ENCODE measurements at places on chromosomes 7 and 10. TPM values are rescaled to one million over a fixed set of nuclear protein-coding genes. Genes with fewer than 3 reads are reported as not detected.

DNA sequence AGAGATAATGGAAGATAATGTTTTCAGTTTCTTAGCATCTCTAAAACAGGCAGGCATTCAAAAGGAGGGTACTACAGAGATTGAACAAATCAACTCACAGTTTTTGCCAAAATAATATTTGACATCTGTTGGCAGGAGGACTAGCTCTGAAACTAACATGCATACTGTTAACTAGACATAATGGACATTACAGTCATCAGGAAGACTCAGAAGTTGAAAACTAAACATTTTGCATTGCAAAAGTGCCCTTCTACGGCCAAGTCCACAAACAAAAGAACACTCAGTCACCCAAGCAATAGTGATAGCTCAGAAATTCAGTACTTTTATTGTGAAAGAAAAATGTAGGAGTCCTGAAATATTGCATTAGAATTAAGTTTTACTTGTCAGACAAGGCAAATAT, 399.0 kb downstream of the HGF start:
- no peak overlapping the region for H3K4me3 ChIP-seq
- no peaks in the 10 kb centered on the region for H3K36me3 ChIP-seq
- DNase-seq = no peak
- H3K27me3 ChIP-seq = no peaks in the 10 kb centered on the region

- no peaks in the 10 kb centered on the region for H3K27me3 ChIP-seq
- H3K4me3 ChIP-seq = no peak overlapping the region
- no peak for DNase-seq
- no peaks in the 10 kb centered on the region for H3K4me1 ChIP-seq
- no peaks in the 10 kb centered on the region for H3K36me3 ChIP-seq
- H3K27ac ChIP-seq = no peak overlapping the region
Observed at GRCh38 chr10:103942866-103943265, 24.1 kb upstream of the SLK start.

- DNase-seq = no peak
- peaks cover 6% of the 10 kb centered on the region for H3K4me1 ChIP-seq
- H3K27me3 ChIP-seq = no peaks in the 10 kb centered on the region
- H3K4me3 ChIP-seq = no peak overlapping the region
Observed at GRCh38 chr10:132551808-132552130, 14.2 kb downstream of the INPP5A start.

DNA sequence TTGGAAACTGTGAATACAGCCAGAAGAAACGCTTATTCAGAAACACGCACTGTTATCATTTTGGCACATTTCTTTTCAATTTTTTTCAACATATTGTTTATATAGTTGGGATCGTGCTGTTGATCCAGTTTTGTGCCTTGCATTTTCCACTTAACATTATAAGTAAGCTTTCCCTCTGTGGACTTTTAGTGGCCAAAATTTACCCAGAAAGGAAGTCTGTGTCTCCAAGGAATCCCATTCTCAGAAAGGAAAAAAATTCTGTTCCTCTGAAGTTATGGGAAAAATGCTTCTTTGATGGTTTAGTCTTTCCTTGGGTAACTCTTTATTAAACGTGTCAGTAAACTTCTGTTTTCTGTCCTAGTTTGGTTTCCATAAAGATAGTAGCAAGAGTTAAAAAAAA, 280.0 kb downstream of the REEP3 start:
- no peaks in the 10 kb centered on the region for H3K27me3 ChIP-seq
- H3K4me1 ChIP-seq = no peaks in the 10 kb centered on the region
- no peak for DNase-seq
- no peak overlapping the region for H3K27ac ChIP-seq
- H3K36me3 ChIP-seq = no peaks in the 10 kb centered on the region

- no peaks in the 10 kb centered on the region for H3K4me1 ChIP-seq
- no peak overlapping the region for H3K4me3 ChIP-seq
- H3K27me3 ChIP-seq = no peaks in the 10 kb centered on the region
Observed at GRCh38 chr10:33257439-33258080, 76.9 kb downstream of the NRP1 start.

DNA sequence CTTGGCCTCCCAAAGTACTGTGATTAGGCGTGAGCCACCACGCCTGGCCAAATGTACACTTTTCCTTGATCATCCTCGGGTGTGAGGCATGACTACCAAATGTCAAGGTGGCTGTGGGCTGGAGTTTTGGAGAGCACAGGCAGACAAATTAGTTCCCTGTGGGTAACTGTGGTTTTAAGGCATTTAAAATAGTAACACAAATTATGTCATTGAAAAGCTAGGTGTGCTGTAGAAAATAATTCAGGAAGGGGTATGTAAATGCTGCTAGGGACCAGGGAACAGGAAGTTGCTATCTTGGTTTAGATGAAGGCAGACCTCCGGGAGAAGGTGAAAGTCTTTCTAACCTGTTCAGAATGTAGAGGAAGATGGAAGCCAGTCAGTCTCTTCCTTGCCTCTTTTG, 9.9 kb downstream of the GLRX3 start:
- DNase-seq = no peak
- no peak overlapping the region for H3K27ac ChIP-seq
- no peak overlapping the region for H3K4me3 ChIP-seq
- H3K27me3 ChIP-seq = no peaks in the 10 kb centered on the region
- peaks cover 15% of the 10 kb centered on the region for H3K36me3 ChIP-seq
- H3K4me1 ChIP-seq = no peaks in the 10 kb centered on the region

DNA sequence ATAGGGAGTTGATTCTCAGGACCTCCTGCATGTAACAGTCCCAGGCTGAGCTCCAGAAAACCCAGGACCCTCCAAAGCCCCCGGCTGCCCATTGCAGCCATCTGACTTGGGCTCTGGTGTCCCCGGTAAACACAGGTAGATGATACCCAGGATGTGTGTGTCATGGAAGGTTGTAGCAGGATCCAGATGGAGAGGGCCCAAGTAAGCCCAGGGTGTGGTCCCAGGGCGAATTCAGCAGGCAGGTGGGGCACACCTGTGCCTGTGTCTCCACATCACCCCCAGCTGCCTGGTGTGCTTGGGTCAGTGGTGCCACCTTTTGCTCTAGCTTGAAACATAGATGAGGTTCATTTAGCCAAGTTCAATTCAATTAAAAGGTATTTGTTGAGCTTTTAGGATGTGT, 524.1 kb downstream of the GLRX3 start:
- H3K4me1 ChIP-seq = no peaks in the 10 kb centered on the region
- no peaks in the 10 kb centered on the region for H3K27me3 ChIP-seq
- no peaks in the 10 kb centered on the region for H3K36me3 ChIP-seq
- DNase-seq = no peak
- no peak overlapping the region for H3K4me3 ChIP-seq
- H3K27ac ChIP-seq = no peak overlapping the region

DNA sequence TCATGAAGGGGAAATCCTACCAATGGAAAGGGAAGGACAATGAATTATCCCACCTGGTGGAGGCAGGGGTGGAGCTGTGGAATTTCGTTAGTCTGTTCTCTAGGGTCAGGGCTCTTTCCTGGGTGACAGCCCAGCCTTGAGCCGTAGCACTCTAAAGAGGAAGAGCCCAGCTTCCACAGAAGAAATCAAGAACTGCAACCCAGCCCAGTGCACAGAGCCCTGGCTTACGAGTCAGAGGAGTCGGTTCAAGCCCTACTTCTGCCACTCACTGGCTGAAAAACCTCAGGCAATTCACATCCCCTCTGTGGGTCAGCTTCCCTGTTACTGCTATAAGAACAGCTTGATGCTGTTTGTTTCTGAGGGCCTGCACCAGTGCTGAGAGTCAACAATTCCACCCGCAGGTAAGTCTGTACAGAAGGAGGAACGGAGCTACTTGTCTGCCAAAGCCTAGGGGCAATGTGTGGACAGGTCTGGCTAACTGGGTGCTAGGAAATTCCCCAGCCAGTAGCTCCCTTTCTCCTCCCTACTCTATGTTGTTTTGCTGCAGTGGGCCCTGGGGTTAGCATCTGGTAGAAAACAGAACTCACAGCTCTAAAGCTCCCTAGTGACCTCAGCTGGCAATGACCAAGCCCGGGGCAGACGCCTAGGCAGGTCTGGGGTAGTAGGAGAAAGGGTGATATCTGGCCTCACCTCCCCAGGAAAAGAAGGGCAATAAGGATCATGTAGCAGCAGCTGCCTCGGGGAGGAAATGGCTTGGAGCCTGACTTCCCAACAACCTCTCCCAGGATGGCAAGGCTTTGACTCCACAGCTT, 3.3 kb downstream of the AVPI1 start:
- peak overlapping the region; percentile 98 for H3K27ac ChIP-seq
- no peaks in the 10 kb centered on the region for H3K27me3 ChIP-seq
- H3K4me3 ChIP-seq = peak overlapping the region; percentile 78
- peaks cover 46% of the 10 kb centered on the region for H3K4me1 ChIP-seq

DNA sequence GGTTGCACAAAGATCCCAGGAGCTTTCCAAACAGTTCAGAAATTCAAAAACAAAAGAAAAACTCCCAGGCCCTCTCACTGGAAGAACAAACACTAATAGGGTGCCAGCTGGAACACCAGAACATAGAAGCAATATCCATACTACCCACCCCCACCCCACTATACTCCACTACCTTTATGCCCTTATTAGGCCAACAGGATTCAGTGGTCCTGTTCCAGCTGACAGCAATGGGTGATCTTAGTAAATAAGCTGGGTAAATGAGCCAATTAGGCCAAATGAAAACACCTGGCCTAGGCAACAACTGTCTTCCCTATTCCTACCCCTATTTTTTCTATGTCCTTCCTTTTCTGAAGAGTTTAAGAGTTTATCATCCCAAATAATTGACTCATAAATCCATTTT, 11.7 kb downstream of the NOC3L start:
- H3K27ac ChIP-seq = no peak overlapping the region
- H3K36me3 ChIP-seq = peaks cover 6% of the 10 kb centered on the region
- no peaks in the 10 kb centered on the region for H3K4me1 ChIP-seq
- no peak overlapping the region for H3K4me3 ChIP-seq
- no peak for DNase-seq

GRCh38 chr7:8105449-8106095, 137.0 kb downstream of the GLCCI1 start:
- H3K4me3 ChIP-seq = no peak overlapping the region
- no peak overlapping the region for H3K27ac ChIP-seq
- no peaks in the 10 kb centered on the region for H3K4me1 ChIP-seq
- DNase-seq = no peak
- no peaks in the 10 kb centered on the region for H3K36me3 ChIP-seq
- no peaks in the 10 kb centered on the region for H3K27me3 ChIP-seq

- H3K36me3 ChIP-seq = no peaks in the 10 kb centered on the region
- H3K4me1 ChIP-seq = no peaks in the 10 kb centered on the region
- no peak overlapping the region for H3K27ac ChIP-seq
- no peak overlapping the region for H3K4me3 ChIP-seq
- DNase-seq = no peak
Observed at GRCh38 chr7:134378562-134378961, 61.8 kb upstream of the SLC35B4 start.

- no peaks in the 10 kb centered on the region for H3K27me3 ChIP-seq
- H3K4me3 ChIP-seq = no peak overlapping the region
- peak; percentile 57 for DNase-seq
- H3K36me3 ChIP-seq = no peaks in the 10 kb centered on the region
Observed at GRCh38 chr10:57959318-57960006, 308.2 kb downstream of the IPMK start.

DNA sequence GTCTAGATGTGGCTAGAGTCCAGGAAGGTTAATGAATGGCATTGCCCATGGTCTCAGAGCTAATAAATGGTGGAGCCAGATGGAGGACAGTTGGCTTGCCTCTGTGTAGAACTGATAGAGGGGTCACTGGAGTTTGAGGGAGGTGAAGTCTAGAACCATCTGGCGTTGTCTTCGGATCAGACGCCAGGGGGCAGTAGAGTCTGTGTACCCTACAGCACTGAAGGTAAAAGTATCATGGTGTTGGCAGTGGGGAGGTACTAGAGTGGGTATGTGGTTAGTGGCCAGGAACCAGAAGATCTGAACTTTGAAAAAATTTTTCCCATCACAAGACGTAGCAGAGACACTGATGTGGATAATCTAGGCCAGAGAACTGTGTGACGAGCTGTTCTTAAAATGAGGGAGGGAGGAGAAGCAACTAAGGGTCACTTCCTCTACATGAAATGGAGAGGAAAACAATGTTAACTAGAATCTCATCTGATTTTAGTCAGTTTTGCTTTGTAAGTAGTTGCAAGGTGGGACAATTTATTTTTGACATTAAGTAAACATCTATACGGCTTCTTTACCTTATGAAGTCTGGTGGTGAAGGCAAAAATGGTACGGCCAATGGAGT, 227.9 kb upstream of the PRSS58 start:
- H3K27ac ChIP-seq = no peak overlapping the region
- H3K27me3 ChIP-seq = no peaks in the 10 kb centered on the region
- no peaks in the 10 kb centered on the region for H3K36me3 ChIP-seq
- no peaks in the 10 kb centered on the region for H3K4me1 ChIP-seq
- no peak for DNase-seq

DNA sequence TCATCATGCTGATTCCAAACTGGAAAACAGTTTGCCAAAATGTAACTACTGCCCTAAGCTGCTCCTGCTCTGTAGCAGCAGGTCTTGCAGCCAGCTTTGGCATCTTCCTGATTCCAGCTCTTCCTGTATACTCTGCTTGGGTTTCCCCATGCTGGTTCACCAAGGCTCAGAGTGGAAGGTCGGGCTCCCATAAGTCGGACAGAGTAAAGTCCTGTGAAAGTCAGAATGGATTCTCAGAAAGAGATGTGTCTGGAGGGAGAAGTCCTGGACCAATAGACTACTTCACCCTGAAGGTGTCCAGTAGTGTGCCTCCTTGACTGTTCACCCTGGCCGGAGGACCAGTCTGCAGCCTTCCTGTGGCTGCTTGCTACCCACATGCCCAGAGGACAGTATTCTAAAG, 93.8 kb downstream of the STRA8 start:
- H3K27ac ChIP-seq = no peak overlapping the region
- no peaks in the 10 kb centered on the region for H3K4me1 ChIP-seq
- no peak overlapping the region for H3K4me3 ChIP-seq
- no peaks in the 10 kb centered on the region for H3K36me3 ChIP-seq

DNA sequence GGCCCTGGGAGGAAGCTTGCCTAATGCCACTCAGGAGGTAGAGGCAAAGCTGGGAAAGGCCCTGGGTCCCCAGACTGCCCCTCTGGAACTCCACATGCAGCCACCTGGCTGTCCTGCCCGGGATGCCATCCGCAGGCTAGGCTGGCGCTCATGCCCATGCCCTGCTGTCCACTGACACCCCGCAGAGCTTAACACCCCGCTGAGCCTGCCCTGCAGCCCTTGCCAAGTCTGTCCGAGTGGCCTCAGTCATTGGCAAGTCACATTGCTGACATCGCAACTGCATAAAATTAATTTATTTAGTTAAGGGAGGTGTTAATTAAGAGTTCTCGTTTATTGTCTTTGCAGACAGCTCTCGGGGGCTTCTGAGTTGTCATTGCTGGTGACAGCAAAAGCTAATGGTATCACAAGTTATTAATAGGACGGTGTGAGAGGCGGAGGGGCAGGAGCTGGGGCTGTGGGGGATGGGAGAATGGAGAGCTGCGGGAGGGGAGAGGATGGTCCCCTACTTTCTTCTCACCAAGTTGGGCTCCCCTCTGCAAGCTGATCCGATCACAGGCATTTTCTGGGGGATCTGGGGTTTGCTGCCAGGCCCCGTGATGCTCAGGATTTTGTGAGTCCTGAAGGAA, 55.6 kb upstream of the PCBD1 start:
- no peak overlapping the region for H3K27ac ChIP-seq
- no peaks in the 10 kb centered on the region for H3K36me3 ChIP-seq
- no peak overlapping the region for H3K4me3 ChIP-seq
- H3K27me3 ChIP-seq = no peaks in the 10 kb centered on the region

MEOX2 gene
- 0.42 TPM for total RNA-seq

ACHE gene
- 1.0 TPM for total RNA-seq

STEAP4 gene
- 25.8 TPM for total RNA-seq

ADAM12 gene
- not detected for total RNA-seq

HMX2 gene
- total RNA-seq = not detected

SH2B2 gene
- total RNA-seq = 2.2 TPM

ASAH2 gene
- total RNA-seq = 1.6 TPM

Measured in right lobe of liver (tissue), 6 donors.